ENCODE measurements at places on chromosomes 6 and 20.

DNA sequence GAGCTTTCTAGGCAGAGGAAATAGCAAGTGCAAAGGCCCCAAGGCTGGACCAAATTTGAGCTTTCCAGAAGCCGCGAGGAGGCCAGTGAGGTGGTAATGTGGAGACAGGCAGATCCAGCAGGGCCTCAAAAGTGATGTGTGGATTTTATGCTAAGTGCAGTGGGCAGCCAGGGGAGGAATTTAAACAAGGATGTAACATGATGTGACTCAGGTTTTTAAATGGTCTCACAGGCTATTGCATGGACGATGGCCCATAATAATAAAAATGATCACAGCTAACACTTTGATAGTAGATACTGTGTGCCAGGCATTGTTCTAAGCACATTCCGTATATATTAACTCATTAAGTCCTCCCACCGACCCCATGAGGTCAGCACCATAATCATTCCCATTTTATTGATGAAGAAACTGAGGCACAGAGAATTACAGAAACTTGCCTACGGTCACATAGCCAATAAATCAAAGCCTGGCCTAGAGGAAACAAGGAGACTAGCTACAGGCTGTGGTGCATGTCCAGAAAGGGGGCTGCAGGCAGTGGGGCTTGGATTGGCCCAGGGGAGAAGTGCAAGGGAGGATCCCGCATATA, 18.0 kb upstream of the PREX1 start:
- no peak for ATAC-seq

DNA sequence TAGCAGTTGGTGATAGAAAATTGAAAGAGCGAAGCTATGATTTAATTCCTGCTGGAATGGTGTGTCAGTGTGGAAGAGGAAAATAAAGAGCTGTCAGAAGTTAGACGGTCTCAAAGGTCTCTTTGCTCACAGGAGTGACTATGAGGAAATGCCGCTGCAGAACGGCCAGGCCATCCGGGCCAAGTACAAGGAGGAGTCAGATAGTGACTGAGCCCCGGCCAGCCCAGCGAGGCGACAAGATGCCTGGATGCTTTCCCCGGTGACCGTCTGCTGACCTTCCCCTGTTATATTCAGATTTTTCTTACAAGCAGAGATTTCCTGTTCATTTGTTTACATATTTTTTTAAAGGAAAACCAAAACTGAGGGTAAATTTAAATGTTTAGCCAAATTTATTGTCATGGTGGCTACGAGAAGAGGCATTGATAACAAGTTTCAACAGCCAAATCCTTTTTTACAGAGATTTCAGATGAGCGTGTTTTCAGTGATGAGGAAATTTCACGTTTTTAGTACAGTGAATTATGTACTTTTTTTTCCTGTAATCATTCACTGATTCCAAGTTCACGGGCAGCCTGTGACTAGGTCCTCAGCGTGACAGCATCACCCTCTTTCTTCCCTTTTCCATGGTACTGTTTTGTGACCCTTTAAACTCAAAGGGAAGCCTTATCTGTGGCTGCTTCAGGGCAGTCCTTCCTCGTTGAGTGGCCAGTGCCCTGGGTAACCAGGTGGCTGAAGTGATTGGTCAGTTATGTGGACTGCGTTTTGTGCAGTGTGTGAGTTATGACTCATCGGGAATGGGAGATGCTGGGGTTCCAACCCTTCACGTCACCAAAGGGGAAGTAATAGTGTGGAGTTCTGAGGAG, 12.6 kb downstream of the DYNLT1 start:
- no peak for ATAC-seq

GRCh38 chr6:87747646-87748045, 45.6 kb upstream of the AKIRIN2 start:
- ATAC-seq: no peak

DNA sequence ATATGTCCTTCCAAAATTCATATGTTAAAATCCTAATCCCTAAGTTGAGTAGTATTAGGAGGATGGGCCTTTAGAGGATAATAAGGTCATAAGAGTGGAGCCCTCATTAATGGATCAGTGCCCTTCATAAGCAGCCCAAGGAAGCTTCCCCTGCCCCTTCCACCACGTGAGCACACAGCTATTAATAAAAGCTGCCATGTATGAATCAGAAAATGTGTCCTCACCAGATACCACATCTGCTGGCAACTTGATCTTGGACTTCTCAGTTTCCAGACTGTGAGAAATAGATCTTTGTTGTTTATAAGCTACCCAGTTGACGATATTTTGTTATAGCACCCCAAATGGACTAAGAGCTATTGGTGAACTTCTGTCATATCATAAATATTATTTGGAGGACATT, 207.7 kb upstream of the HDDC2 start:
- no peak for ATAC-seq

DNA sequence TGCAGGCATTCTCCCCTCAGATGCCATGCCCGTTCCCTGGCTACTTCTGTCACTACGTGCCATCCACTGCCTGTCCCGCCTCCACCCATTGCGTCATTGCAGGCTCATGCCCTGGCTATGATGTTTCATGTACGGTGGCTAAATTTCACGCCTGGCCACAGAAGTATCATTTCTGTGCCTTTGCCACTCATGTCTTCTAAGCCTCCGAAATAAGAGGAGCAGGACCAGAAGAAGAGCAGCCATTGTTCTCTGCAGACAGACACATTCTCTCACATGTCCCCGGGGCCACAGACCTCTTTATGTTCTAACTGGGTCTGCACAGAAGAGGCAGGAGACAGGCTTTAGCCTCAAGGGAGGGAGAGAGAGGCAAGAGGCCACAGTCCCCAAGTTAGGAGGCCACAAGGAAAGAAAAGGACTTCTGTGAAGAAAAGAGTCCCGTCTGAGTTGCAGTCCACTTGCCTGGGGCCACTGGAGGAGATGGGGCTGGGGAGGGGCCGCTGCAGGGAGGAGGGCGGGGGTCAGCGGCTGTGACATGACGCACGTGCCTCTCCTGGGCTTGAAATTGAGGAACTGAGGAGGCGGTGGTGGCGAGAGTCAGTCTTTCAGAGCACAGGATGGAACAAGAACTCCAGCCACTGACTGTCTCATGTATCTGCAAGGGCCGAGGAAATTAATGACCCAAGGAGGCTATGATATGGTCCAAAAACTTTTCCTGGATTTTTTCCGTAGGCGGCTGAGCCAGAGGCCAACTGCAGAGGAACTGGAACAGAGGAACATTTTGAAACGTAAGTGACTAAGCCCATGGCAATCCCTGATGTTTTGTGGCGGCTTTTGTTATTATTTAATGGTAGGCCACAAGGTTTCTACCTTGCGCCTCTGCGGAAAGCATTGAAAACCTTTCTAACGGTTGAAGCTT, 55.9 kb downstream of the TBC1D7 start:
- peak; percentile 86 for ATAC-seq

DNA sequence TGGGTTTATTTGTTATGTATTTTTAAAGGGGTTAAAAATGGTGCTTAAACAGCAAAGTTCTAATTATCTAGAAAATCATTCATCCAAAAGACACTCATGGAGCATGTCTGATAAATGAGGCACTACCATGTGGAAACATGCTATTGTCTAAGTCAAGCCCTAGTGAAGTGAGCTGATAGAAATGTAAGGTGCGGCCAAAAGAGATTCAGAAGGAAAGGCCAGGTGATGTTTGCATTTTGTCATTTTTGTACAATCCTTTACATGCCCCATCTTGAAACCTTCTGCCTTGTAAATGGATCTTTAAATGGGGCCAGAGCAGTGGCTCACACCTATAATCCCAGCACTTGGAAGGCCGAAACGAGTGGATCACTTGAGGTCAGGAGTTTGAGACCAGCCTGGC, 77.3 kb downstream of the PLCG1 start:
- no peak for ATAC-seq

DNA sequence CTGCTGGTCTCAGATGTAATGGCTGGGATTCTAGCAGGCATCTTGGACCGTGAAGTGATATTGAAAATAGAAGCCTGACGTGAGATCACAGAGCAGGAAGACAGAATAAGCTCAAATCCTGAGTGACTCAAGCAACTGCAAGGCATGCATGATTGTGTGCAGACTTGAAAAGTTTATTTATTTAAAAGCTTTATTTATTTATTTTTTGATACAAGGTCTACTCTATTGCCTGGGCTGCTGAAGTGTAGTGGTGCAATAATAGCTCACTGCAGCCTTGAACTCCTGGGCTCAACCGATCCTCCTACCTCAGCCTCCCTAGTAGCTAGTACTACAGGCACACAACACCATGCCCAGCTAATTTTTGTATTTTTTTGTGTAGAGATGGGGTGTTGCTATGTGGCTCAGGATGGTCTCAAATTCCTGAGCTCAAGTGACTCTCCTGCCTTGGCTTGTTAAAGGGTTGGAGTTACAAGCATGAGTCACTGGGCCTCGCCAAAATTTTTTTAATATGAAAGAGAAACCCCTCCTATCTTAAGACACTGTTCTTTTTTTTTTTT, 40.1 kb upstream of the RNF144B start:
- no peak for ATAC-seq

GRCh38 chr20:44247131-44247571, at the start of gene GDAP1L1:
TSS of gene GDAP1L1 (plus strand) at chr20:44247308. CDS start at chr20:44247335, 27 bp downstream.
- ATAC-seq: no peak

DNA sequence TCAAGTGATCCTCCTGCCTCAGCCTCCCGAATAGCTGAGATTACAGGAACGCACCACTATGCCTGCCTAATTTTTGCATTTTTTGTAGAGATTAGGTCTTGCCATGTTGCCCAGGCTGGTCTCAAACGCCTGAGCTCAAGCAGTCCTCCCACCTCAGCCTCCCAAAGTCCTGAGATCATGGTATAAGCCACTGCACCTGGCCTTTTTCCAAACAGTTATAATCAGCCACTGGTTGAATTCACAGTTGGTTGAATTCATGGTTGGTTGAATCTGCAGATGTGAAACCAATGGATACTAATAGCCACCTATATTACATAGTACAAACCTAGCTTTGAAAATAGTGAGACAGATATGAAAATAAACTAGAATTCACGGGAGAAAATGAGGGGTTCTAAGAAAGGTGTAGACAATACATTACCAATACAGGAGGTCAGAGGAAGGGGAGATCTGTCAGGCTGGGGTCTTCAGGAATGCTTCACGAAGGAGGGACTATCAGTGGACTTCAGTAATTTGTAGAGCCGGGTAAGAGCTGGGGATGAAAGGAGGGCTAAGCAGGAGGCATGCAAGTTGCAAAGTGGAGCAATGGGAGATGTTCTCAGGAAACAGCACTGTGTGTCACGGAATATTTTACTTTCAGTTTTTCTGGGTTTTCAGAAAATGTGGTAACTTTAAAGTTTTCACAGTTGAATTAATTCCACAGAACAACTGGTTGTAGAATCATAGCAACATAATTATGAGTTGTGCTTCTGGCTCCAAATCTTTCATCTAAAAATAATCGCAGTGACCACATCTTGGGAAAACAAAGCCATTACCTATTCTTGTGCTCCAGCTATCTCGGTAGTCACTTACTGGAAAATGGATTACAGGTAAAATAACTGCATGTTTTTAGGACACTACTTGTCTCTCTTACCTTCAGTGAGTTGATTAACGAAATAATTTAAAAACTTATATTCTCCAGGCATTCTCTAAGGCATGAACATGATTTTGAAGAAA, 12.9 kb upstream of the CEP85L start:
- ATAC-seq: peak; percentile 56

GRCh38 chr6:35486005-35486925, 10.6 kb downstream of the TEAD3 start:
- ATAC-seq: no peak

GRCh38 chr20:1346315-1346969, 17.5 kb upstream of the SDCBP2 start:
- no peak for ATAC-seq

DNA sequence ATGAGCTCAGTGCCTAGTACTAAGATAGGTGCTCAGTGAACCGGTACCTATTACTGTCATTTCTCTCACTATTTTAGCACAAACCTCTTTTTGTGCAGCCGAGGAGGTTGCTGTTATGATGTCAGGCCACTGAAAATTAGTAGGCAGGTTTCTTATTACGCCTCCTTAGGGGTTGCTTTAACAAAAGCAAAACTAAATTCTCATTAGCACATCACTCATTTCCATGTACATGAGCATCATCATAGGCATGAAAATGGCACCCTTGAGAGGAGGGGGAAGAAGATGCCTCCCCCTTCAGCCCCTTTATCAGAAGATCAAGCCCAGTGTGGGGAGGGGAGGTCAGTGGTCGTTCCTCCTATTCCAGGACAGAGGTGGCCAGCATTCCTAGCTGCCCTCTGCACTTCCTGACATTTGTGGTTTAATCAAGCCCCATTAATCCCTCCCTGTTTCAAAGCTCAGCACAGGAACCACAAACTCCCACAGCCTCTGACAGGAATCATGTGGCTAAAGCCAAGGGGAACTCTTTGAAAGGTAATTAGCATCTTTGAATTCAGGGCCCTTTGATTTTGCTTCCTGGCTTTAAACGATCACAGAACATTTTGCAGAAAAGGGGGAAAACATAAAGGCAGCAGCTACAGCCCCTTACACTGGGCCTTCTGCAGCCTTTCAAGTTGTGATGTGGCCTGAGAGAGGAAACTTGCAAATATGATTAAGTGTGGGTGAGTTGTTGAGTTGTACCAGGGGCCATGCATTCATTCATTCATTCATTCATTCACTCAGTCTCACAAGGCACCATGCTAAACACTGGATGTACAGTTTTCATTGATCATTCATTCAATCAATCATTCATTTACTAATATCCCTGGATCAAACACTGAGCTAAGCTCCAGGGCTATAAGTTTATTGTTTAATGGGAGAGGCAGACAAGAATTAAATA, 31.9 kb upstream of the PSMF1 start:
- ATAC-seq: no peak

DNA sequence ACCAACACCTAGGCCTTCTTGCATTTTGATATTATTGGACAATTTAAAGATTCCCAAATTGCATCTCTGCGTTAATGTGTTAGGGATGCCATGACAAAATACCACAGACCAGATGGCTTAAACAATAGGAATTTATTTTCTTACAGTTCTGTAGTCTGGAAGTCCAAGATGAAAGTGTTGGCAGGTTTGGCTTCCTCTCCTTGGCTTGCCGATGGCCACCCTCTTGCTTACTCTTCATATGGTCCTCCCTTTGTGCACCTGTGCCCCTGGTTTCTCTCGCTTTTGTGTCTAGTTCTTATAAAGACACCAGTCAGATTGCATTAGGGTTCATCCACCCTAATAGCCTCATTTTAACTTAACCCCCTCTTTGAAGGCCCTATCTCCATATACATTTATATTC, 842.4 kb upstream of the FLRT3 start:
- ATAC-seq: no peak

- no peak for ATAC-seq
These were observed 6.1 kb downstream of the CST5 start for GRCh38 chr20:23873370-23874015.

GRCh38 chr6:36508532-36508931, 38.7 kb downstream of the STK38 start:
- ATAC-seq: no peak

- no peak for ATAC-seq
These were observed 11.9 kb downstream of the NT5E start for GRCh38 chr6:85461798-85462170.

GRCh38 chr6:32152769-32153563, 975 bp upstream of the PPT2 start:
- ATAC-seq: no peak
